ENCODE measurements at places on chromosomes 11 and 22.

DNA sequence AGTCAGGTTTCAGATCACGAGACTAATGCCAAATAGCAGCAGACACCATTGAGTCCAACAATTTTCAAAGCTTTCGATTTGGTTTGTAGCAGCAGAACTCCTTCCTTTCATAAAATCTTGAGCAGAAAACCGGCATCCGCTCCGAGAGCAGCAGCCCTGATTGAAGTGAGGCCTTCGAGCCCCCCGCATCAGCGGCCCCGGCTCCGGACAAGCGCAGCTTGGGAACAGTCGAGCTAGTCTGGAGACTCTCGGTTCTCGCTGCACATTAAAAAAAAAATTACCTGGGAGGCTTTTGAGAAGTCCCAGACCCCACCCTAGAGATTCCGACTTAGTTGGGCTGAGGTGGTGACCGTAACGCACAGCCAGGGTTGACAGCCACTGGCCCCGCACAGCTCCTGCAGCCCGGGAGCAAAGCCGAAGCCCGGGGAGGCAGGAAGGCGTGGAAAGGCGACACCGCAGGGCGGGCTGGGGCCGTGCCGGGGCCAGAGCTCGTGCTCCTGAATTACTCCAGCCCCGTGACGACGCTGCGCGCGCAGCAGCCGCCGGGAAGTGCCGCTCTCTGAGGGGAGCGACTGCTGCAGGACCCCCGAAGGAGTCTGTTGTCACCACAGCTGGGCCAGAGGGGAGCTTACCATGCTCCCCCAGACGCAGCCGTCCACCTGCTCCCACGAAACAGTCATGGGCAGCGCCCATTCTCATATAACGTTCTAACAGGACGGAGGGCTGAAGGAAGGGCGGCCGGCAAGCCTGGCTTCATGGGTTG is 57.8 kb downstream of the SPATA19 start:
- DNase-seq, result peak; percentile 66

- no peak for DNase-seq
Measured at GRCh38 chr22:37302674-37303555, 20.6 kb downstream of the CYTH4 start.

DNA sequence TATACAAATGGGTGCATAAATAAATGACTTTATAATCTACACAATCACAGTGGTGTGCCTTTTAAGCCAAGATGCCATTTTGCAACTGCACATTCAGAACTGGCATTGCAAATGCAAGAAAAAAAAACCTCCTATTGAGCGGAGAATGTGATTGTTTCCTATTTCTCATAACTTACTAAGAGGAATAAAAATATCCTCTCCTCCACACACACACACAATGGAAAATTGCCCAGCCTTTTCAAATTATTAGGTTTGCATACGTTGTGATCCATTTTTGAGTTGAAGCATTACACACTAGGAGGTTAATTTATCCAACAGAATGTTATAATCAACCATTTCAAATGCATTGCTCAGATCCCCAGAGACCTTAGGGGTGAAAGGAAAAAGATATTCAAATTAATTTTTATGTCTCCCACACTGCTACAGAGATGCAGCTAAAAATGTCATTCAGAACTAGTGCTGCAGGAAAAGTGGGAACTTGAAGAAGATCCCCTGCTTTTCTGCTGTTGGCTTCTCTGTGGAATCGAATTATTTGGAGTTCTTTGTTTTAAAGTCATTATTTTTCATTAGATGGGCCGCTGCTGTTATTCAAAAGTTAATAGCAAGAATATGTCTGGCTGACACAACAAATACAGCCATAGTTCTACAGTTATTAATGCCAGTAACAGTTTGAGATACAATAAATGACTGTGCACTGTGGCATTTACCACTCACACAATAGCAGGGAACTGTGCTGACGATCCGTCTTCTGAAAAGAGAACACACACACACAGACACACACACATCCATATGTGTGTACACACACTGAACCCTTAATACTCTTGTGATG is 299.9 kb upstream of the ANO5 start:
- DNase-seq, result no peak

GRCh38 chr11:123546515-123546914 is 107.9 kb downstream of the SCN3B start:
- DNase-seq, result no peak

GRCh38 chr11:57427727-57428082 is 784 bp upstream of the SLC43A3 start:
- DNase-seq, result no peak
